A549 (cell line): ENCODE measurements at places on chromosomes 1 and 21. TPM values are rescaled to one million over a fixed set of nuclear protein-coding genes. Genes with fewer than 3 reads are reported as not detected.
A peak's percentile ranks its signal among the peaks of the same experiment; 100 is the strongest.

The OSCP1 gene
- polyA plus RNA-seq = 4.0 to 4.8 TPM (median 4.6 TPM) in 3 replicates

The DNASE2B gene
- not detected in 3 replicates for polyA plus RNA-seq

The MAP10 gene
- 1.6 to 2.5 TPM (median 2.1 TPM) in 3 replicates for polyA plus RNA-seq

The TMEM52 gene
- polyA plus RNA-seq = 0.36 to 0.38 TPM (median 0.37 TPM) in 3 replicates

The NFASC gene
- polyA plus RNA-seq = 0.39 to 0.51 TPM (median 0.45 TPM) in 3 replicates

The ERG gene
- polyA plus RNA-seq = 0.07 TPM in 1 of 3 replicates, not detected in the others

The CDA gene
- polyA plus RNA-seq = 35.6 to 48.7 TPM (median 44.6 TPM) in 3 replicates

GRCh38 chr1:12565094-12565965 is 52.7 kb downstream of the DHRS3 start:
- DNase-seq = no peak

GRCh38 chr1:32998064-32998463 is 33.5 kb upstream of the RNF19B start:
- no peak for DNase-seq

- no peak for DNase-seq
Observed at GRCh38 chr1:3789421-3790300, 6.6 kb downstream of the LRRC47 start.

GRCh38 chr1:58710190-58711085 is 10.6 kb upstream of the MYSM1 start:
- DNase-seq = no peak

GRCh38 chr1:12012560-12013316 is 6.6 kb upstream of the MIIP start:
- DNase-seq = no peak

DNA sequence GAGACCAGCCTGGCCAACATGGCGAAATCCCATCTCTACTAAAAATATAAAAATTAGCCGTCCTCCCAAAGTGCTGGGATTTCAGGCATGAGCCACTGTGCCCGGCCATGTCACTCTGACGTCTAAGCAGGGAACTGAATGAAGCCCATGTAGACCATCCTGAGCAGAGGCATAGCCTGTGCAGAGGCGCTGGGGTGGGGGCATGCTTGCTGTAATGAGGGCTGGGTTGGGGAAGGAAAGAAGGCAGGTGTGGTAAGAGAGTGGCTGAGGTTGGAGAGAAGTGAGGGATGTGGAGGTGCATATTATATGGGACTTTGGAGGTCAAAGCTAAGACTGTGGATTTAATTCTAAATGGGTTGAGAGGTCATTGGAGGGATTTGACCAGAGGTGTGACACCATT is 47.1 kb upstream of the SCMH1 start:
- DNase-seq = no peak

GRCh38 chr1:84691122-84691783 is 992 bp upstream of the SSX2IP start:
- DNase-seq = no peak

- no peak for DNase-seq
Observed at GRCh38 chr1:2778220-2778592, 23.3 kb downstream of the TTC34 start.

- no peak for DNase-seq
Observed at GRCh38 chr1:10733474-10734366, 62.7 kb downstream of the CASZ1 start.

GRCh38 chr1:235998812-235999211 is 66.1 kb downstream of the NID1 start:
- no peak for DNase-seq

GRCh38 chr1:73782901-73783300 is 415.1 kb downstream of the LRRIQ3 start:
- no peak for DNase-seq

- DNase-seq = no peak
Observed at GRCh38 chr1:211635597-211636205, 39.7 kb downstream of the NEK2 start.

- no peak for DNase-seq
Observed at GRCh38 chr1:220299337-220299736, 27.1 kb upstream of the RAB3GAP2 start.

- no peak for DNase-seq
Observed at GRCh38 chr1:183304440-183305107, 113.6 kb downstream of the NMNAT2 start.

GRCh38 chr1:226709953-226710352 is 29.1 kb downstream of the ITPKB start:
- DNase-seq = no peak

DNA sequence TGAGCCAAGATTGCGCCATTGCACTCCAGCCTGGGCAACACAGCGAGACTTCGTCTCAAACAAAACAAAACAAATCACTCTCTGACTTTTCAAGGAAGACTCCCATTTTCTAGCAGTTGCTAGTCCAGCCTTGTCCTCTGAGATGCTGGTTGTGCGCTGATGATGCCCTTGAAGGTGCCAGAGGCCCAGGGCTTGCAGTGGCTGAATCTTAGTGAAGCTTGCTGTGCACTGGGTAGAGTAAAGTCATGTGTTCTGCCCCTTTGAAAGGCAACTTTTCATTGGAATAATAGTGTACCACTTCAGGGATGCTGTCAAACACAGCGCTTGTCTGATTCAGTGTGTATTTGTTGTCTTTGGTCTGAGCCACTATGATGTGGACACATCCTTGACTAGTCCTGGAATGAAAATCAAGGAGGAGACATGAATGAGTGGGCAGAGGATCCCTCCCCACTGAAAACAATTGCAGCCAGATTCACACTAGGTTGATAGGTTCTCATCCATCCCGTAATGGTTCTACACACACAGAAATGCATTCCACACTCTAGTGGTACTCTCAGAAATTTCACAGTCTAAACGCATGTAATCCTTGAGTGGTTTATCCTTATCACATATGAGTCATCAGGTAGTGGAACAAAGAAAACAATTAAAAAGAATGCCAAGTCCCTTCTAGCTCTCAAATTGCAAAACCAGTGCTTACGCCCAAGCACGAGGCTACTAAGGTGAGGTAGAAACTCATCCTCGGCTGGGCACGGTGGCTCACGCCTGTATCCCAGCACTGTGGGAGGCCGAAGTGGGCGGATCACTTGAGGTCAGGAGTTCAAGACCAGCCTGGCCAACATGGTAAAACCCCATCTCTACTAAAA is 17.8 kb upstream of the TDRD10 start:
- DNase-seq = peak; percentile 30

- no peak for DNase-seq
Observed at GRCh38 chr1:44673675-44674112, 587 bp downstream of the TMEM53 start.

GRCh38 chr1:102234753-102235359 is 238.1 kb upstream of the OLFM3 start:
- no peak for DNase-seq

- no peak for DNase-seq
Observed at GRCh38 chr1:94621802-94622201, 80.2 kb upstream of the F3 start.

DNA sequence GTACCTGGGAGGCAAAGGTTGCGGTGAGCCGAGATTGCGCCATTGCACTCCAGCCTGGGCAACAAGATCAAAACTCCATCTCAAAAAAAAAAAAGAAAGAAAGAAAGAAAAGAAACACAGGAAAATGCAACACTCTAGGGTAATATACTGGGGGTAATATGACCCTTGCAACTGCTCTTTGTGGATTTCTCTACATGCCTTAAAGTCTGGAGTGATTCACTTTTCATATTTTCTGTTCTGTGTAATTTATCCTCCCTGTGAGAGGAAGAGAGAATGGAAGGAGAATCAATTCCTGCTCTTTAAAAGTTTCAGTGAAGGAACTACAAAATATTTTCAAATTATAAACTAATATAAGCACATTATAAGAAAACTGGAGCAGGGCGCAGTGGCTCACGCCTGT is 22.7 kb downstream of the RIT1 start:
- DNase-seq = no peak

DNA sequence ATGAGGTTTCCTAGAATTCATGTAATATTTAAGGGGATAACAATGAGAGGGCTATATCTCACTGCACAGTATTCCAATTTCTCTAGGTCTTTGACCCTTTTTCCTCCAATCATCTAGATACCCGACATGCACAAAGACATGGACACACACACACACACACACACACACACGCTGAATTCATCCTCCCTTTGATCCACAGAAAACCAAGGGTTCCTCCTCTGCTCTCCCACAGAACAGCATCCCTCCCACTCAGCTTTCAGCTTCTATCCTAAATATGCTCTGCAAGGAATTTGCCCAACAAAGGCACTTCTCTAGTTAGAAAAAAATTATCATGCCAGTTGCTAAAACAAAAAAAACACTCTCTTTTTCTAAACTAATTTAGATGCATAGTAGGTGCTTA is 231.7 kb downstream of the RGS7 start:
- no peak for DNase-seq

DNA sequence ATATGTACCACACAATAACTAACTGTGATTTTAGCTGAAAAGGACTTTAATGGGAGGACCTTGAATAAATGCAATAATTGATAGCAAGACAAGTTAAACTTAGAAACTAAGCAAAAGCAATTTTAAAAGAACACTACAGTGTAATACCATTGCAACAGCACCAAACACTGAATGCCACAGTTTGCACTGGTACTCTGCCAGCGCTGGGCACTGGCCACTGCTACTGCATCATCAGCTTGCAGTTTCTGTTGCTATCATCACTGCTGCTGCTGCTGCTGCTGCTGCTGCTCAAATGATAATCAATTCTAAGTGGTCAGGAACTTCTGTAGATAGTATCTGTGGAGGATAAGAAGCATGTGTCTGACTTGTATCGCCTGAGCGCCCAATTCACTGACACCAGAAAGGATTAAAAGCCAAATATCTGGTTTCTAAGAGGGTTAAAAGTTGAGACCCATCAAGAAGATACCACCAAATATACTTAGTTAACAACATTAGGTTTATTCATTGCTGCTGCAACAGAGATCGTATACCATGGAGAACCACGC is 306.9 kb downstream of the LRRC40 start:
- no peak for DNase-seq

DNA sequence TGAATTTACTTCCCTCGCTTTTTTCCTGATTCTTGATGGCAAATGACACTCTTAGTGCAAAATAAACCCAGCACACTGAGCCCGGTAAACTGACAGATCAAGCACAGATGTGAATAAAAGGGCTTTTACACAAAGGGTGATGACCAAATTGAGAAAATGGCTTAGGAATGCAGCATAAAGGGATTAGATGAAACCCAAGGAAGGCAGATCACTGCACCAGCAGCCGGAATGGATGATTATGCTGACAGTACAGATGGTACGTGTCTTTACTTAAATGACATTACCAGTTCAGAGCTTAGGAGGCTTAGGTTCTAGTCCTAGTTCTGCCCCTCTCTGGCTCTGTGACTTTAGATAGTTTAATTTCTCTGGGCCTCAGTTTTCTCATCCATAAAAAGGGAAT is 12.0 kb downstream of the PKP1 start:
- DNase-seq = no peak

- DNase-seq = no peak
Observed at GRCh38 chr1:87958201-87958600, 629.5 kb downstream of the LMO4 start.
